Gastroesophageal sphincter (tissue), 4 donors: ENCODE measurements at places on chromosomes 2 and 18.

GRCh38 chr2:132609101-132609890, 60.7 kb downstream of the LYPD1 start:
- no peak for ATAC-seq

DNA sequence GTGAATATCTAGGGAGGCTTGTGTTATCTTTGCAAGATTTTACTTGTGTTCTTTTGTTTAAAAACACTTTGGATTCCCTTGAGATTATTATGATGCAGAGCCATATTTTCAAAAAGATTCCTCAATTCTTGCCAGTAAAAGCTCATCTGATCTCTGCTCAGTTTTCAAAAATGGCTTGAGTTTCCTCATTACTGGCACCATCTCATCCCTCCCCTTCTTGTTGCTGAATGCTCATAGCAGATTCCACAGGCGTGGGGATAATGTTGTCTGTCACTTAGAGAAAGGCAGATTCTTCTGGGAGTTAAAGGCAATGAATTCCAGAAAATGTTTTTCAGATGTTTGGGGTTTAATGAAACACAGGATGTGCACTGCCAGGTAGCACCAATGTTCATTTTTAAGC, 170.4 kb upstream of the TANK start:
- ATAC-seq = no peak

GRCh38 chr2:231621051-231621879, 28.6 kb downstream of the TEX44 start:
- peak; percentile 48 for ATAC-seq

DNA sequence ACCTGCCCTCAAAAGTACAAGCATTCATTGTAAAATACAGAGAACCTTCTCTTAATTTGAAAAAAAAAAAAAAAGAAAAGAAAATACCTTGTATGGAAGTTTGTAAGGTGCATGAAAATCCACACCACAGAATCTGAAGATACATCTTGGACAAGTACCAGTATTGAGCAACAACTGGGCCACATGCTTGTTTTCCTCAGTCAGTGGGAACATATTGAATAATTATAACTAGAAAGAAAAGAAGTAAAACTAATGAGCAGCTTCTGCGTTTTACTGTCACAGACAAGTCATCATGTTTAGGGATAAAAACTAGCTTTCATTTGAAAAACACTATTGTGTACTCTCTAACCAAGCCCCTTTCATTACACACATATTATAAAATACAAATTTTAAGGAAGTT, 5.8 kb upstream of the PEX13 start:
- no peak for ATAC-seq
